ENCODE measurements at places on chromosomes 7 and 10. TPM values are rescaled to one million over a fixed set of nuclear protein-coding genes. Genes with fewer than 3 reads are reported as not detected.

Gene IFIT2
- total RNA-seq, result 58.0 TPM

Gene FFAR4
- total RNA-seq, result not detected

Gene PLXNA4
- total RNA-seq, result 6.2 TPM

Gene FXYD4
- total RNA-seq, result not detected

Gene GPR146
- 4.9 TPM for total RNA-seq

Gene PITX3
- not detected for total RNA-seq

Gene AEBP1
- total RNA-seq, result 0.44 TPM

Gene ACBD7
- 5.8 TPM for total RNA-seq

Gene PAX4
- not detected for total RNA-seq

Gene ZNF804B
- not detected for total RNA-seq

Gene PRKCQ
- 0.10 TPM for total RNA-seq
